Stimulated activated CD4-positive, alpha-beta T cell treated with anti-CD3 and anti-CD28 coated beads, Interleukin-1b, Interleukin-23, amount 100 ng/mL, for 24 hours (primary cell): ENCODE measurements at places on chromosomes 1 and 21.

DNA sequence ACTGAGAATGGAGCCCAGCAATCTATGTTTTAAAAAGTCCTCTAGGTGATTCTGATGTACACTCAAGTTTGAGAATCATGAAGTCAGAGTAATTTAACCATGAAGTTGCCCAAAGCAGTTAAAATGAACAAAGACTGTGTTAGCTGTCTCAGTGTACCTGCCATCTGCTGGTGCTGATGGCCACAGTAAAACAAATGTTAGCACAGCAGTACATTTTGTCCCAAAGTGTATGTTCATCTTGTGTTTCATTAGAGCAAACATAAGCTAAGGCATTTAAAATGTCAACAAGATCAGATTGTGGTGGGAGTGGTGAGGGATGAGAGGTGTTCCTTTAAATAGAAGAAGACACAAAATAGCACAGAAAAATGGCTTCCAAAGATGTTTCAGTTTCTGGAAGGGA, 31.1 kb downstream of the FYB2 start:
- DNase-seq: no peak

DNA sequence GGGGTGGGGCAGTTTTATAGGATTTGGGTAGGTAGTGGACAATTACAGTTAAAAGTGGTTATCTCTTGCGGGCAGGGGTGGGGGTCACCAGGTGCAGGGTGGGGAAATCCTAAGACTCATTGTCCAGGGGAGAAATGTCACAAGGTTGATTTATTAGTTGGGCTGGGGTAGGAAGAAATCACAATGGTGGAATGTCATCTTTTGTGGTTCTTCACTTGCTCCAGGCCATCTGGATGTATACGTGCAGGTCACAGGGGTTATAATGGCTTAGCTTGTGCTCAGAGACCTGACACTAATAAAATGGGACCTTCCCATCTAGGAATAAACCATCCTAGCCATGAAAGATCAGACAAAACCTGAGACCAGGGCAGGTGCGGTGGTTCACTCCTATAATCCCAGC, 11.5 kb downstream of the TEX46 start:
- DNase-seq: no peak

DNA sequence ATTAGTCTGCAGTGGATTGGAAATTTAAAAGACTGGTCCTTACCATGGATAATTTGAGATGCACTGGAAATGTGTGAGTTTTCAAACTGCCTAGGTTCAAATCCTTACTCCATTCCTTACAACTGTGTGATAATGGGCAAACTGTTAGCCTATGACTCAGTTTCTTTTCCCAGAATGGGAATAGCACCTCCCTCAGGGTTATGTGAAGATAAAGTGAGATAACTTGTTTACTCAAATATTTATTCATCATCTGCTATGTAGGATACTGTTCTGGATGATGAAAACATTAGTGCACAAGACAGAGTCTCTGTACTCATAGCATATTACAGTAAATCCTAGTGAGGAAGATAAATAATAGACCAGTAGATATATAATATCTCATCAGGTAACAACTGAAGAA, 28.6 kb downstream of the LRIG2 start:
- no peak for DNase-seq

DNA sequence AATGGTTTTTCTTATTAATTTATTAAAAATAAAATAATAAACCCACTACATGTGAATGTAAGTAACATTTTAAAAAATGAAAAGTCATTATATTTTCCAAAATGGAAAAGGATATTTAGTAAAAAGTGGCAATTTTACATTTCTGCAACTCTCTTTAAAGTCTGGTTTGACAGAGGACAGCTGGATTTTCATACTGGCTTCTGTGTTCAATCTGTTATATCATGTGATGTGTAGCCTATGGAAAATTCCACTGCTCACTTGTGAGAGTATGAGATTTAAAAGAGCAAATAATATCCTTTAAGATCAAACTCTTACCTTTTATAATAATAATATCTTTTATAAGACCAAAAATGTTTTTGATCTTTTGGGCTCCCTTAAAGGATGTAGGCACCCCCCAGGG, 33.7 kb downstream of the PCP4 start:
- DNase-seq: no peak

- DNase-seq: no peak
Observed at GRCh38 chr1:24364605-24364974, 45.4 kb downstream of the GRHL3 start.

- DNase-seq: no peak
Observed at GRCh38 chr1:30327370-30328099, 395.9 kb downstream of the MATN1 start.

- no peak for DNase-seq
Observed at GRCh38 chr1:114152508-114153260, 985 bp downstream of the SYT6 start.
